Muscle of arm (tissue), 14 donors: ENCODE measurements at places on chromosomes 6 and 20.

DNA sequence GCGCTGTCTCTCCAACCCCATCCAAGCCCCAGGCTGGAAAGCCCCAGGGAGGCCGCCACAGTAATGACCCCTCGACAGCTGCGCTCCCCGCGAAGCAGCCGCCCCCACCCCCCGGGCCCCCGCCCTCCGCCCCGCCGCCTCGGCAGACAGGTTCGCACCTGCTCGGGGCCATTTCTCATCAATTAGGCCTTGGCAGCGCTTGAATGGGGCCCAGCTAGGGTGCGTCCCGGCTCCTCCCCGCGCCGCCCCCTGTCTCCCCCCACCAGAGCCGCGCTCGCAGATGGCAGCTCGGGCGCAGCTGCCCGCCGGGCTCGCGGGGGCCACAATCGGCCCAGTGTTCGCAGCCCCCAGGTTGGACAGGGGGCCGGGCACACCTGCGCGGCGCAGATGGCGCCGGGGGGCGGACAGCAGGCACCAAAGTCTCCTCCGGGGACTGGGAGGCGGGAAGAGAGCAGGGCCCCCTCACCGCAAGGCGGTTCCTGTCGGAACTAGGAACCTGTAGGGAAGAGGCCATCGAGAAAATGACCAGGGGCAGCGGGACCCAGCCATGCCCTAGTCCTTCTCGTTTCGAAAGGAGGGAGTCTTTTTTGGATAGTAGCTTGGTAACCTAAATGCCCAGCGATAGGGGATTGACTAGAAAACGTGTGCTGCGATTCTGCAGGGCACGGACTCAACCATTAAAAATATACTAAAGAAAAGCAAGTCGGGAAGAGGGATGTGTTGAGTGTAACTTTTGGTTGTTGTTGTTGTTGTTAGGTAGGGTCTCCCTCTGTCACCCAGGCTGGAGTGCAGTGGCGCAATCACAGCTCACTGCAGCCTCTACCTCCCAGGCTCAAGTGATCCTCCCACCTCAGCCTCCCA lies 83.2 kb upstream of the EYA2 start:
- DNase-seq, result no peak

GRCh38 chr6:111750753-111751673 lies 122.2 kb downstream of the FYN start:
- no peak for DNase-seq

DNA sequence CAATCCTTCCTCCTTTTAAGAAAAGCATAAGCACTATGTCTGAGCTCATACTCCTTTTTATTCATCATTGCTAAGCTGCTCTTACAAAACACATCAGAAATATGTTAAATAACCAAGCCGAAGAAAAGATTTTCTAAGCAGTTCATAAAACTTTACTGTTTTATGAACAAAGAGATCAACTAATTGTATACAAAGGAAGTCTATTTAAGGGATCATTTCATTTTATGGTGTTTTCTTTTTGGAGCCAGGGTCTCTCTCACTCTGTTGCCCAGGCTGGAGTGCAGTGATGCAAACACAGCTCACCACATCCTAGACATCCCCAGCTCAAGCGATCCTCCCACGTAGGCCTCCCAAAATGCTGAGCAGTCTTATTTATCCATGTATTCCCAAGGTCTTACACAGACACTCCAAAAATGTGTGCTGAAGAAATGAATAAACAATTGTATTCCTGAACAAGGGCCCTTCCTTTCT lies 9.3 kb downstream of the NUDT3 start:
- no peak for DNase-seq

DNA sequence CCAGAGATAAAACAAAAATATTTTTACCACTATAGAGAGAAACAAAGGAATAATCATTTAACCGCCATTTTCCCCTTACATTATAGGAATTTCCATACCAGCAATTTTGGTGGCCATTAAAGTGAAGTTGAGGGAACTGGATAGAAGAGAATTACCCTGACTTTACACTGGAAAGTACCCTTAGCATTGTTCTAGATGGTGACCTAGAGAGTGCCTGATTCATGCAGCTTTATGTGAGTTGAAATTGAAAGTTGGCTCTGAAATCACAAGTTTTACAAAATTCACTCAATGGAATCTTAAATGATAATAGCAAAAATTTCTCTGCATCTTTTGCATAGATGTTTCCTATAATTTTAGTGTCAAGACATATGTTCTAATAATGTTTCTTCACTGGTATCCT lies 55.7 kb upstream of the PREP start:
- no peak for DNase-seq

DNA sequence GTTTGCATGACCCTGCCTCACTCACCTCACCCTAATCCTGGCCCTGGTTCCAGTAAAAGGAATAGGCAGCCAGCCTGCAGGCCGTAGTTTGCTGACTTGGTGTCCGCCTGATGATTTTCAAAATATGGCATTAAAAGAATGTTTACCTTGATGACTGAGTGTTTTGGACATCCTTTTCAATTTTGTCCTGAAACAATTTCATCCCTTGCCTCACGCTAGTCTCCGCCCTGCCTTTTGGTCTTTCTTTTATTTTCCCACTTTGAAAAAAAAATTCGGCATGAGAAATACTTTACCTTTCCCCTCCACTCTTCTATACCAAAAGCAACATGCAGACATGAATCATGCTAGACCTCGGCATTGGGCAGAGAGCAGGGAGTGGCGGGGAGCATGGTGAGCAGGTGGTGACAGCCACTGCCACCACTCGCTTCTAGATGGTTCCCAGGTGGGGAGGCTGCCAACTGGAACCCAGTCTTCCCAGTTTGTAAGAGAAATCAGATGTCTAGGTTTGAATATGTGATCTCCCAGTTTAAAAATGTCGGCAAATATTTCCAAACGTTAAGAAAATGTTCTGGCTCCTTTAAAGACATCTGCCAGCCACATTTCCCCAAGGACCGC lies 9.4 kb downstream of the CD40 start:
- no peak for DNase-seq

- DNase-seq, result no peak
These were observed 63.9 kb upstream of the SLCO4A1 start for GRCh38 chr20:62578294-62578897.

DNA sequence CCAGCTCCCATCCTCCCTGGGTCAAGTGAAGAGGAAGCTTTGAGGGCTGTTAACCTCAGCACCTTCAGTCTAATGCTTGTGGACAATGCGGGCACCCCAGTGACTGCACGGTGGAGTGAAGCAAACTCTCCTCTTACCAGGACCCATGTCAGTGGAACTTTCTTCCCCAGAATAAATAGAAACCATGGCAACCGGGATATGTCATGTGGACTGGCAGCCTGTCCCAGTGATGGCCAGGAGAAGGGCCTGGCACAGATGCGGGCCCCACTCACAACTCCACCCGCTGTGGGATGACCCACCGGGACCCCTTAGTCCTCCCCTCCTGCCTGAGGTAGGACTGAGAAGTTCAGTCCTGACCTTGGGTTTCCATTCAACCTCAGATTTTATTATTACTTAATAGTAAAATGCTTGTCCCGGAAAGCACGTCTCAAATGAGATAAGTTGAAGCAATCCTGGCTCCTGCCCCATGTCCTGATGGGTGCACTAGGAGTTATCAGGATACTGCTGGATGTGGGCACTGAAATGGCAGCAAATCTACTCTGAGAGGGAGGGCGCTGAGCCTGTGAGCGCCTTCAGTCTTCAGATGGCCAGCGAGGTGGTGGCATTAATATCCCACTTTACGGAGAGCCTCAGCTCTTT lies 23.5 kb downstream of the TOX2 start:
- DNase-seq, result no peak

GRCh38 chr6:43621836-43622180 lies 7.3 kb downstream of the GTPBP2 start:
- no peak for DNase-seq

- no peak for DNase-seq
These were observed 96.5 kb downstream of the PLEKHG1 start for GRCh38 chr6:150696190-150696589.

DNA sequence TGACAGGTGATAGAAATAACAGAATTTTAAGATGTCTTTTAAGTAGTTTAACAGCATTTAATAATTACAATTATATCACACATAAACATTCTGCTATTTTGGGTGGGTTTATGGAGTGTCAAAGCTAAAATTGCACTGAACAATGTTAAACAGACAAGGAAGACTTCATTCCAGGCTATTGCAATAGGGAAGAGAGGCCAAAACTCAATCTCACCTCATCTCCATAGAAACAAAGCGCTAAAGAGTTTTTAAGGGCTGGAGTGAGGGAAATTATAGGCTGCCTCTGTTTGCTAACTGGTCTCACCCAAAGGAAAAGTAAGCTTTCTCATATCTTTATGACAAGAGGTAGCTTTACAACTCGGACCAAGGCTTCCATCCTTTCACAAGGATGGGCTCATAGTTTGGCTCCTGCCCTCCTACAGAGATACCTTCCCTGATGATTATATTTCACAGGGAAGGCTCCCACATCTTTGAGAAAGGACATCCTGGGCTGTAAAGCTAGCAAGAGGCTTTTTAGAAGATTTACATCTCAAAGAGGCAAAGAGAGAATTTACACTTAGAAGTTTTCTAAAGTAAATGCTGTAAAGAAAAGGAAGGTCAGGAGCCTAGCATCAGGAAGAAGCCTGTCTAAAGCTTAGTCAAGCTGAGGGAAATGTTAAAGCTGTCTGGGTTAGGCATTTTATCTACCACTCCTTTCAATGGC lies 350.2 kb upstream of the IMPG1 start:
- DNase-seq, result no peak

- no peak for DNase-seq
These were observed 108.6 kb downstream of the EYA2 start for GRCh38 chr20:47003223-47003622.

GRCh38 chr6:37688078-37688850 lies 9.4 kb downstream of the MDGA1 start:
- DNase-seq, result no peak

DNA sequence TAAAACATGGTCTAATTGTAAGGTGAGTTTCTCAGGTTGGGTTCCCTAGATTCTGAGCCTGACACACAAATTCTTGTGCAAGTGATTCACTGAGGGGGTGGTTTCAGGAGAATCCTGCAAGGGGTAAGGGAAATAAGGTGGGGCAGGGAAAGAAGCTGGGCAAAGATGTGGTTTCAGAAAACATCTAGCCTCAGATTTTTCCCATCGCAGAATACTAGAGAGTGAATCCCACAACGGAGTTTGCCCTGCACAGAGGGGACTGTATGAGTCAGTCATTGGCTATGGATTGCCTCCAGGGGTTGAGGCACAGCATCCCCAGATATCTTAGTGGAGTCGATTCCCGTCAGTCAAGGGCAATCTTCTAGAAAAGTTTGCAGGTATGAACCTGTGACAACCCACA lies 65.2 kb downstream of the PRL start:
- DNase-seq, result no peak

- DNase-seq, result no peak
These were observed 49.4 kb downstream of the TMEM242 start for GRCh38 chr6:157273756-157274470.

DNA sequence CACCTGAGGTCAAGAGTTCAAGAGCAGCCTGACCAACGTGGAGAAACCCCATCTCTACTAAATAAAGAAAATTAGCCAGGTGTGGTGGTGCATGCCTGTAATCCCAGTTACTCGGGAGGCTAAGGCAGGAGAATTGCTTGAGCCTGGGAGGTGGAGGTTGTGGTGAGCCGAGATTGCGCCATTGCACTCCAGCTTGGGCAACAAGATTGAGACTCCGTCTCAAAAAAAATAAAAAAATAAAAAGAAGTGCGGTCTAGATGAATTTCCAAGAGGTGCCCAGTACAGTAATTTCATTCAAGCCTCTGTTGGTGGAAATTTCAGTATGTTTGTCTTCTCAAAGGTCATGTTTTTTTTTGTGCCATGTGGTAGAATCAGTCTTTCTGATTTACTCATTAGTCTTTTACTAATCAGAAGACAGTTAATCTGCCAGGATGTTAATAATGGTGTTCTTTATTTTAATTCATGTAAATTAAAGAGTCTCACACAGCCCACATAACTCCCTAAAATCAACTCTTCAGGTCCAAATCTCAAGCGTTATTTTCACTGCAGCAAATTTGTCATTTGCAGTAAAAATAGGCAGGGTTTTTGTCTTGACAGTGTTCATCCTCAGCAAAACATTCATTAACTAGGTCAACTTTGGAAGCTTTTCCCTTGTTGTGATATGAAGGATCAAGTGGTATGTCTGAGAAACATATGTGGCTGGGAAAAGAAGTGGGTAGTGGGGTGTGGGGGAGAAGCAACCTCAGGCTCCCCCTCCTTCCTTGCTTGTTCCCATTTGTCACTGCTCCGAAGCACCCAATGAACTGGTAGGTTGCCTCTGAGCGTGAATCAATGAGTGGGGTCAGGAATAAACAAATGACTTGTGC lies 13.3 kb downstream of the TP53INP2 start:
- no peak for DNase-seq

DNA sequence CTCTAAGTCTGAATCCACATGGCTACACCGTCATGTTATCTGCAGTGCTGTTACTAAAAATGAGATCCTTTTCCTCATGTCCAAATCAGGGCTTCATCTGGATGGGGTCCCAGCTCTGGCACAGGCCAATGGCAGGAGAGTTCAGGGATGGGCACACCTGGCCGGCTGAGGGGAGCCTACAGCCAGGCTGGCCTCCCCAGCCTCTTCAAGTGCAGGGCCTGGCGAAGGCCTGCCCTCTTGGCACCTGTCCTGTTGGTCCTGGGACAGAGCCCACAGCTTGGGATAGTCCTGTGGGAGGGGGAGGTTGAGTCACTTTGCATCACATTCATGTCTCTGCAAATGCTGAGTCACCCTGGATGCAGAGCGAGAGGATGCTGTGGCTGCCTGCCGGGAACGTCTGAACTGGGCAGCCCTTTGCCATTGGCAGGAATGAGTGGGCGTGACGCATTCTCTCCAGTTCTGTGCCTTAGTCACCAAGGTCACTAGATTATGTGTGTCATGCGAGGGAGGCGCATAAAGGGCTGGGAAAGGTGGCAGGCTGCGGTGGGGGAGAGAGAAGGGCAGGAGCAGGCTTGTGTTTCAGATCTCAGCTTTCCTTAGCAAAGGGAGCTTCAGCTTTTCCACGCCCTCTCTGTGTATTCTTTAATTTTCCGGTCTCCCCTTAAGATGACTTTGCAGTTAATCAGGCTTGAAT lies 223.2 kb upstream of the ECI2 start:
- no peak for DNase-seq

DNA sequence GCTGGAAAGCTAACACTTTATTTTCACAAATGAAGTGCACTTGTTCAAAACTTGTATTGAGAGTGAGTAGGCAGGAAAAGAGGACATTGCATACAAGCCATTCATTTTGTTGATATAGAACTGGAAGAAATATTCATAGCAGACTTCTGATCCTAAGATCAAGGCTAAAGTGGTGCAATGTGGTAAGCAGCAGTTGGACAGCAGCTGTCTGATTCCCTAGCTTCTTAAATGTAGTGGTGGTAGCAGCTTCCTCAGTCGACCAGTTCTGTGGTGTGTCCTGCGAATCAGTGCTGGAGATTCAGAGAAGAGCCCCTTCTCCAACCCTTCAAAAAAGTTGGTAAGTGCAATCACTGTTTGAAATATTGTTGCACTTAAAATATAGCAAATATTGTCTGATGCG lies 281.7 kb upstream of the GJE1 start:
- no peak for DNase-seq
